ENCODE measurements at places on chromosomes 2 and 18. TPM values are rescaled to one million over a fixed set of nuclear protein-coding genes. Genes with fewer than 3 reads are reported as not detected.

BCL11A gene
- 2.0 TPM for total RNA-seq

BMPR2 gene
- 83.6 TPM for total RNA-seq

XDH gene
- total RNA-seq = not detected

HOXD12 gene
- total RNA-seq = not detected

EN1 gene
- total RNA-seq = 2.4 TPM

PIK3C3 gene
- total RNA-seq = 48.7 TPM

TEX44 gene
- total RNA-seq = not detected
